ENCODE measurements at places on chromosomes 4 and X. TPM values are rescaled to one million over a fixed set of nuclear protein-coding genes. Genes with fewer than 3 reads are reported as not detected.

DNA sequence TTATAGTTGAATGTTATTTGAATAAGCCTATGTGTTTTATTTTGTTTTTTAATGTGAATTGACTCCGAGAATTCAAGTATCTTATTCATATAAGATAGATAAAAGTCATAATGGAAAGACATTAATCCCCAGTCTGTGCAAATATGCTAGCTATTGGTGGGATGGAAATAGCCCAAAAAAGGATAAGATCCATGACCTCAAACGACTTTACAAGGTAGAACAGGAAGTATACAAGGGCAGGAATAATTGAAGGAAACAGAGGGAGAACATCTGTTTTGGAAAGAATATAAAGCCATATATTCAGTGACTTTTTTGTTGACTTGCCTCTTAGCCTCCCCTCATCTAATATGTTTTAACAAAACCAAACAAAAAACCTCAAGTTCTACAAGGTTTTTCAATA is 9.0 kb downstream of the ABCE1 start:
- no peak for DNase-seq

GRCh38 chr4:1480720-1481119 is 74.5 kb upstream of the NKX1-1 start:
- no peak for DNase-seq

OGT gene
- 174 TPM for polyA plus RNA-seq

DNA sequence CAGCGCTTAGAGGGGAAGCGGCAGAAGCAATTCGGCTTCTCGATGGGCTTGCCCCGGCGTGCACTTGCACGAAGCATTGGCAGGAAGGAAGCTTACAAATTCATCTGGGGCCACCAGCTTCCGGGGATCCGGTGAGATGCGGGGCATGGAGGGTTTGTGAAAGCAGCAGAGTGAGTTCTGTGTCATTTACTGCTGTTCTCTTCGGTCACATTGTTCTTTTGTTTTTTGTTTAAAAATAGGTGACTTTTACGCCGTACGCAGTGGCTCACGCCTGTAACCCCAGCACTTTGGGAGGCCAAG is 47.0 kb downstream of the ASMT start:
- no peak for DNase-seq

PPP2R2C gene
- polyA plus RNA-seq: 0.22 TPM

DNA sequence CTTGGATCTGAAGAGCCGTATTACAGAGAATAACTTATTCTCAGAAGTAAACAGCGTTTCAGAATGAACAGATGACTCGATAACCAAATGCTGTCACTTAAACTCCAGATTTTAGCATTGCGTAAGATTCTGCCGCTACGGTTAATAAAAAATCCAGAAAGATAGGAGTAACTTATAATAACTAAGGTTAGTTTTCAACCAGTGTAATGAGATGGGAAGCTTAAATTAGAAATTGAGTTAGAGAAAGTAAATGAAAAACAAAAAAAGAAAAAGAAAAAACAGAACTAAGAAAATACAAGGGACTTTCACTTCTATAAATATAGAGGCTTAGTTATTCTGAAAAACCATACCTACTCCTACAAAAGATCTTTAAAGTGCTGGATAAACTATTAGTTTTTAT is 13.1 kb upstream of the PARM1 start:
- DNase-seq: no peak

ZNF157 gene
- polyA plus RNA-seq: 0.73 TPM

Data from right lung (tissue), 10 donors.